ENCODE measurements at places on chromosomes 7 and 10. TPM values are rescaled to one million over a fixed set of nuclear protein-coding genes. Genes with fewer than 3 reads are reported as not detected.

The PIK3CG gene
- polyA plus RNA-seq = 0.22 TPM

The PPIA gene
- polyA plus RNA-seq = 3,654 TPM

The ADRA2A gene
- 0.29 TPM for polyA plus RNA-seq

The CFAP69 gene
- polyA plus RNA-seq = 0.68 TPM

The SLC13A1 gene
- not detected for polyA plus RNA-seq

The C7orf57 gene
- not detected for polyA plus RNA-seq

The RASSF4 gene
- polyA plus RNA-seq = 41.2 TPM

The RNF32 gene
- 0.22 TPM for polyA plus RNA-seq

The GSDME gene
- polyA plus RNA-seq = 2.8 TPM

The FAM13C gene
- polyA plus RNA-seq = 3.8 TPM

The NAT16 gene
- not detected for polyA plus RNA-seq

The STEAP1B gene
- polyA plus RNA-seq = 0.44 TPM

The HBP1 gene
- 25.4 TPM for polyA plus RNA-seq

GRCh38 chr10:104065748-104066147 is 19.9 kb downstream of the COL17A1 start:
- DNase-seq = no peak

DNA sequence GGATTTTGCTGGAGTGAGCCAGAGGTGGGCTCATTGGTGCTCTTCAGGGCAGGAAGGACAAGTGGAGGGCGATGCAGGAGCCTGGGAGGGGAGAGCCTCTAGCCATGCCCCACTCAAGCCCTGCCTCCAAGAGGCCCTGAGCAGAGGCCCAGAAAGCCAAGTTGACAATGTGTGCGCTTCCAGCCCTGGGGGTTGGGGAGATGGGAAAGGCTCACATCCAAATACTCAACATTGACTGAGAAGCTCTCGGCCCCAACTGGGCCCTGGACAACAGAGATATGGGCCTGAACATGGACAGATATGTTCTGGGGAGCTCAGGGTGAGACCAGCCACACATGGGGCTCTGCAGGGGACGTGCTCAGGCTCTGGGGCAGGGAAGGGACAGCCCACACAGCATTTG is 39.0 kb downstream of the FRMPD2 start:
- no peak for DNase-seq

DNA sequence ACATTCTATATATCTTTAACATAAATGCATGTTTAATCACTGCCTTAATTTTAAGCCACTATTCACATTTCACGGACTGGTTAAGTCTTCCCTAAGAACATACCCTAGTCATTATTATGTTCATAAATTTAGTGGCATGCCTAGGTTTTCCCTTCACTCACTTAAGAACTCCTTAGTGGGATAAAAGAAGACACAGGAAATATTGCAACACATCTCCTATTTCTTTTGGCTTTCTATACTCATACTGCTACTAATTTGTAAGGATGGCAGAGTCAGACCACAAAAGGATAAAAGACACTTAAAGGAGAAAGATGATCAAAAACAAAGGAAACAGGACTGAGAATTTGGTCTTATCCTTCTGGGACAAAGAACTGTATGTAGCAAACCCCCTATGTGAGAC is 951.4 kb downstream of the SORCS3 start:
- DNase-seq = no peak

DNA sequence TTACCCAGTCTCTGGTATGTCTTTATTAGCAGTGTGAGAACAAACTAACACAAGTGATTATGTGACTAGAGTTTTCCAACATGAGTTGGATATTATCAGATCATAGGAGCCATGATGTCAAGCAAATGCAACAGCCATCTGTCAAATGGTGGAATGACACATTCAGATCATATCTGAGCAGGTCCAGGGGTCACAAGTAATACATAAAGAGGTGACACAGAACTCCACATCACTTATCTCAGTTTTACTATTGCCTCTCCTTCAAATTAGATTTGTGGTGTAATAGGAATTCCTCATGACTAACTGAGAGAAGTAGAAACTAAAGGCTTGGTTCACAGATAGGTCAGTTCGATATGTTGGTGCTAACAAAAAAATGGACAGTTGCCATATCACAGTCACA is 12.2 kb upstream of the SAMD9L start:
- DNase-seq = no peak

DNA sequence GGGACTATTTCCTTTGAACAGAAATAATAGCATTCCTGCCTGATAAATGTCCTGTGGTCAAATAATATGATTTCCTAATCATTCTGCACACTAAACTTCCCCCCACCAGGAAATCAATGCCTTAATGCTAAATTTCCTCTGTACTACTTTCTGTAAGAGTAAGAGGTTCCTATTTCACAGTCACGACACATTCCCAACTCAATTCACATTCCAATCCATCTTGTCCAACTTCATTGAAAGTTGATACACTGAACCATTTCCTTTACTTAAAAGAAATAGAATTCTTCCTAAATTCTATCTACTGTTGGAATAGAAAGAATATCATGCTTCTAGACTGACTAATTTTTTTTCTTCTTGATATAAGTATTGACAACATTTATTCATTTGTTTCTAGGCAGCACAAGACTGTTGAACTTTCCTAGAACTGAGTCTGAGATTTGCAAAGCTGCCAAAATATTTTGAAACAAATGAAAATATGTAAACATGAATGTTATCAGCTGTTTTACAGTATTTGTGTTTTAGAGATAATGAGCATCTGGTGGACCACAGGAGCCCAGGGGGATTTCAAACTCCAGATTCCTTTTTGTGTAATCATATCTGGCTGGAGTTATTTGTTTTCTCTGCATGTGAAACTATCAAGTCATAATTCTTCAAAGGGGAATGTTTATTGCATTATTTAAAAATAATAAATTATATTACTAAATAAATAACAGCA is 121.5 kb downstream of the TPST1 start:
- no peak for DNase-seq

- no peak for DNase-seq
Observed at GRCh38 chr10:71371750-71372166, 25.0 kb upstream of the CDH23 start.

- DNase-seq = no peak
Observed at GRCh38 chr7:25978466-25978865, 173.5 kb upstream of the NFE2L3 start.

DNA sequence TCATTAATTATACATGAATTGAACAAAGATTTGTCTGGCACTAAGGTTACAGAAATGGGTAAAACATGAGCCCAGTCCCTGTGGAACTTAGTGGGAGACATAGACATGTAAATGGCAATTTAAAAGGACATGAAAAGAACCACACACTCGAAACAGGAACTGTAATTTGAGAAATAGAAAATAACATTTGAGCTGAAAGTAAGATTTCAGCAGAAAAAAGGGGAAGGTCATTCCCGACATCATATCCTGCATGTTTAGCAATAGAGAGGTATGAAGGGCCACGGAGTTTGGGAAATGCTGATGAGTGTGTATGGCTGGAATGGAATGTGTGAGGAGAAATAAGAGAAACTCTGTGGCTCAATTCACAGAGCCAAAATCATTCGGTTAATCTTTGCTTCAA is 175.4 kb upstream of the AHR start:
- DNase-seq = no peak

DNA sequence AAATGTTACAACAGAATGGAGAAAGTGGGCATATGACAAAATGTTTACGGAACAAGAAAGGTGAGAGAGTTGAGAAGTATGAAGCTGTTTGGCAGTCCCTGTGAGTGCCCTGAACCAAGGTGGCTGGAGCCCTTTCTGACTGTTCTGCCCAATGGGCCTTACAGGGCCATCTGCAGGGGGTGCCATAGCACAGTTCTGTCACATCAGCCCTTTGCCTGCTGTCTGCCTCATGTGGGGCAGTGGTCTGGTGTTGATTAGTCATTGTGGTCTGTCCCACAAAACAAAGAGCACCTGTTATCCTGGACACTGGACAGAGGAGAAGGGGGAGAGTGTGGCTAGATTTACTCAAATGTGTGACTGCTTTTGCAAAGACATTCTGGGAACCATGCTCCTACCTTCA is 51.5 kb upstream of the OSBPL3 start:
- no peak for DNase-seq

- no peak for DNase-seq
Observed at GRCh38 chr7:137417464-137417863, 73.9 kb upstream of the PTN start.

DNA sequence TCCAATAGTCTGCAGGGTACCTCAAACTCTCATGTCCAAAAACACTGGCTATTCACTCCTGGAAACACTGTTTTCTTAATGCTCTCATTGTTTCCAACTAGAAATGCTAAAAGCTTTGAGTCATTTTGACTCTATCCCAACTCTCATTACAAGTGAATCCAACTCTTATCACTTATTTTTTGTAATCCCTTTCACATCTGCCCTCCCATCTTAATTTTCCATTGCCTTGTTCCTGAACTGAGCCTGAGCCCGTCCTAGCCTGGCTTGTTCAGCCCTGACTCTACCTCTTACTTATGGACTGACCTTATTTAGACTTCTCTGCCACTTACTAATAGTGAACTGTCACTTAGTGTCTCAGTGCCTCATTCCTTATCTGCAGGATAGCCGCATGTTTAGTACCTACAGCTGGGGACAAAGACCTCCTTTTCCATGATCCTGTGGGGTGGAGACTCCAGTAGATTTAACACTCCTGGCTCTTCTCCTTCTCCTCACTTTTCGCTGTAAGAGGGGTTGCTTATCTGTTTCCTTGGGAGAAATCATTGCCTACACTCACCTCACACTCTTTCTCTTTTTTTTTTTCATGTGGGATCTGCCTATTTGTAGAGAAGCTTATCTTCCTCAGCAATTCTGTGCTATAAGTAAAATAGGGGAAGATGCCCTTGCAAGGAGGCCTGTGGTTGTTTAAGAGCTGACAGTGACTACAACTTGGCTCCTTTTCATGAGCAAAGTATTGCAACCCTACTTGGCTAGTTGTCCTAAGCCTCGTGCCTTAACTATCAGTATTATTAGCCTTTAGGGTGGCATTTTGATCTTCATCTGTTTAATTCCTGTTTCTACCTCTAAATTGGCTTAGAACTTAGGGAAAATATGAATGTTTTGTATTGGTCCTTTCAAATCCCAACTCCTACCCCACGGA is 56.4 kb downstream of the SLC16A12 start:
- no peak for DNase-seq

DNA sequence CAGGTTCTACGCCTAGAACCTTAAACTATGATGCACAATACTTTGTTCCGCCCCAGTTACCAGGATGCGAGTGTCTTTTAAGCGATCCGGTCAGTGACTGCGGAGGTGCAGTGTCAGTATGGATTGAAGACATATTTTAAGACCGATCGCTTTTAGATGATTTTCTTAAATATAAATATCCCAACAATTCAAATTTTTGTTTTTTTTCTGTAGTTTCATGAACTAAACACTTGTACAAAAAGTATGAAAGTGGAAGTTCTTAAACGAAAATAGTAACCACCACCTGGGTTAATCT is 835 bp downstream of the COMMD3 start:
- DNase-seq = no peak

- DNase-seq = no peak
Observed at GRCh38 chr7:128703609-128704241, 31.6 kb downstream of the GARIN1A start.

DNA sequence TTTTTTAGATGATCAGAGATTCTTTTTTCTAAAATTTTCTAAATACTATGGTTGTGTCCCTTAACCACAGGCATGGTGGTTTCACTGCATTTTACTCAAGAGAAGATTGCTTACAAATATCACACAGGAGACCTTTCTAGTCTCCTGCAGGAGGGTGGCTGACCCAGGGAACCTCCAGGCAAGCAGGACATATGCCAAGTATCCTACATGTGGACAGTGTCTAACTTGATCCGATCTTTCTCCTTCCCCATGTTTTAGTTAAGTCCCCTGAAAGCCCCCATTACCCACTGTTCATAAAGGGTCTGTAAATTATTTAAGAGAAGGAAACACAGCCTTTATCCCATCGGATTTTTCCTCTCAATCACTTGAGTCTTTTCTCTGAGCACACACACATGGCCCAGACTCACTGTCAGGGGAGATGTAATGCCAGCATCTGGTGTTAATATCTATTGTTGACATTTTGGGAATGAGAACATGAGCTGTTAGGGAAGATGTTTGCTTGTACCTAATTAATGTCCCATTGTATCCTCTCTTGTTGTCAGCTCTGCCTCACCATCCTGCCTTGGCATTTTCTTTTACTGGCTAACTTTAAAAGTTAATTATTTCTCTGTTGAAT is 755.2 kb downstream of the AUTS2 start:
- no peak for DNase-seq

- no peak for DNase-seq
Observed at GRCh38 chr7:46852795-46853194, 729.1 kb downstream of the TNS3 start.

- DNase-seq = peak; percentile 18
Observed at GRCh38 chr10:51389415-51390321, 309.7 kb downstream of the CSTF2T start.

GRCh38 chr10:72826346-72826745 is 67.2 kb upstream of the OIT3 start:
- DNase-seq = no peak

DNA sequence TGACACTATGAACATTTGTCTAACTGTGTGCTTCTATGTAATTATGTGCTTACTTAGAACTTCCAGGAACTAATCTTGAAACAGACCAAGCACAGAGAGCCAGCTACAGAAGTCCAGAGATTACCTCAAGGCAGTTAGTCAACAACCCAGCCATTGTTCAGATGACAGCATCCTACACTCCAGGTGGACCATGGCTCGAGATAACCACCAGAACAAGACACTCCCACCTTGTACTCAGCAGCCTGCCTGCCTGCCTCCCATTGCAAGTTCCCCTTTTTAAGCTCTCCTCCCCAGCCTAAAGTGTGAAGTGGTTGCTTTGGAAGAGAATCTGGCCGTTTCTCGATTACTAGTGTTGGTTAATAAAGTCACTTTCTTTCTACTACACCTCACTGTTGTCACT is 1080.6 kb upstream of the LRRN3 start:
- DNase-seq = no peak

GRCh38 chr10:5198386-5198785 is 1.7 kb downstream of the AKR1C4 start:
- DNase-seq = no peak

GRCh38 chr7:4682621-4683042 is 537 bp downstream of the FOXK1 start:
- DNase-seq = peak; percentile 36

DNA sequence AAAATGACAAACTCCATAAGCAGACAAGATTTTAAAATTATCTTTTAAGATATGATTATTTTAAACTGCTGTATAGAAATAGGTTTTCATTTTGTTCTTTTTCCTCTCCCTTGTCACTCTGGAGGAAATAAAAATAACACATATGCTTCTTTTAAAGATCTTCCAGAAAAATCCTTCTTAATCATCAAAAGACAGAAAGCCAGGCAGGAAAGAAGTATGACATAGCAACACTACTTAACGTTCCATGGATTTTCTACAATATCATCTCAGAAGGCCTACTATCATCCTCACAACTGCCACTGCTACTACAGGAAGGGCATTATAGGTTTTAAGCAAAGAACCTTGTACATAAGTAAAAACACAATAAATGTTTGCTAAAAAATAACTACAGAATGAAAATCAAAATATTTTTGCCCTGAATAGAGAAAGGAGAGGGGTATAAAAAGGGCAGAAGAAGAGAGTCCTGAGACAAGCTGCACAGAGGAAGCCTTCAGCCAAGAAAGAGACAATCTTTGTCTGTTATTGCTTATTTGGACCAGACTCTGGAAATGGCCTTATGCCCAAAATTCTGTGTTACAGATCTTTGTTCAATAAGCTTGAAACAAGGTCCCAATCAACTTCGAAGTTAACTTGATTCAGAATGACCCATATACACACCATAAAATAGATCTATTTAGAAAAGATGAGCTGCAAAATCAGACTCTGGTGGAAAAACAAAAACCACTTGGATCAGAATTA is 67.8 kb downstream of the ABI1 start:
- no peak for DNase-seq

- no peak for DNase-seq
Observed at GRCh38 chr10:106032450-106033002, 1132.0 kb downstream of the SORCS1 start.

- no peak for DNase-seq
Observed at GRCh38 chr10:8275911-8276310, 221.4 kb downstream of the GATA3 start.
